ENCODE measurements at places on chromosomes 6 and 20. TPM values are rescaled to one million over a fixed set of nuclear protein-coding genes. Genes with fewer than 3 reads are reported as not detected.

The FAM209B gene
- total RNA-seq = not detected

The ULBP3 gene
- 7.5 TPM for total RNA-seq

The LHFPL5 gene
- 1.7 TPM for total RNA-seq

The CLDN20 gene
- total RNA-seq = not detected

The XKR7 gene
- 284 TPM for total RNA-seq

The PRR18 gene
- total RNA-seq = not detected

DNA sequence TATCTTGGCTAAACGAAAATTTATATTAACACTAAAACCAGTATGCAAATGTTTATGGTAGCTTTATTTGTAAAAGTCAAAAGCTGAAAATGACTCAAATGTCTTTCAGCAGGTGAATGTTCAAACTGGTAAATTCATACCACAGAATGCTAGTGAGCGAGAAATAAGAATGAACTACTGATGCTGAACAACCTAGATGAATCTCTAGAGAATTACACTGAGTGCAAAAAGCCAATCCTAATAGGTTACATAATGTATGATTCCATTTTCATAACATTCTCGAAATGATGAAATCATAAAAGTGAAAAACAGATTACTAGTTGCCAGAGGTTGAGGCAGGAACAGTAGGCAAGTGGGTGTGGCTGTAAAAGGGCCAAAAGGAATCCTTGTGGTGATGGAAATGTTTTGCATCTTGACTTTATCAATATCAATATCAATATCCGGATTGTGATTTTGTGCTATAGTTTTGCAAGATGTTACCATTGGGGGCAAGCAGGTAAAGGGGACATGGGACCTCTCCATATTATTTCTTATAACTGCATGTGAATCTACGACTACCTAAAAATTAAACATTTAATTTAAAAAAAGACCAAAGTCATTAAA is 26.1 kb downstream of the ZNF311 start:
- no peak for DNase-seq
- H3K4me1 ChIP-seq = peaks cover 7% of the 10 kb centered on the region
- peak overlapping the region; percentile 6 for H3K4me3 ChIP-seq
- peaks cover 4% of the 10 kb centered on the region for H3K36me3 ChIP-seq
- no peak overlapping the region for H3K27ac ChIP-seq

DNA sequence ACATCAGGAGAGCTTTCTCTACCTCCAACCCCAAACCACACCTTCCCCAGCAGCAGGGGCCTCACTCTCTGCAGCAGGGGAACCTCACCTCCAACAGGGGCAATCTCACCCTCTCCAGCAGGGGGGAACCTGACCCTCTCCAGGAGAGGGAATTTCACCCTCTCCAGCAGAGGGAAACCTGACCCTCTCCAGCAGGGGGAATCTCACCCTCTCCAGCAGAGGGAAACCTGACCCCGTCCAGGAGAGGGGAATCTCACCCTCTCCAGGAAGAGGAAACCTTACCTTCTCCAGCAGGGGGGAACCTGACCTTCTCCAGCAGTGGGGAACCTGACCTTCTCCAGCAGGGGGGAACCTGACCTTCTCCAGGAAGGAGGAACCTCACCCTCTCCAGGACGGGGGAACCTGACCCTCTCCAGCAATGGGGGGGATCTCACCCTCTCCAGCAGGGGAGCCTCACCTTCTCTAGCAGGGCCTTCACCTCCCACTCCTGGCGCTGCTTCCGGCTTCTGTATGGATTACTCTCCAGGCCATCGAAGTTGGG is 3.1 kb downstream of the B3GALT4 start:
- no peaks in the 10 kb centered on the region for H3K36me3 ChIP-seq
- peaks cover 9% of the 10 kb centered on the region for H3K27me3 ChIP-seq
- peak; percentile 48 for DNase-seq
- H3K4me1 ChIP-seq = peaks cover 24% of the 10 kb centered on the region
- no peak overlapping the region for H3K27ac ChIP-seq

DNA sequence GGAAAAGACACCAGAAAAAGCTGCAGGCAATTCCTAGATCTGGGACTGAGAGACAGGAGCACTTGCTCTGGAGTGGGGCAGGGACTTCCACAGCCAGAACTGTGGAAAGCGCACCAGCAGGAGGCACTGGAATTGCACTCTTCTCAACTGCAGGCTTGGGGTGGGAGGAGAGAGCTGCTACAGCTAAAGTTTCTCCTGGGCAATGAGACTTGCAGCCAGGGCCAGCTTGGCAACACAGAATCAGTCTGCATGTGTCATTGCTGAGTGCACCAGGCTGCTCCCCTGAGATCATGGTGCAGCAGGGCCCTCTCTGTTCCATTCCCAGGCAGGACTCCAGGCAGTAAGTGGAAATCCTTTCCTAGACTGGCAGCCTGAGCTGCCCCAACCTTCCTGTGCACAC is 145.8 kb downstream of the INSM1 start:
- H3K36me3 ChIP-seq = peaks cover 33% of the 10 kb centered on the region
- H3K4me3 ChIP-seq = no peak overlapping the region
- peaks cover 12% of the 10 kb centered on the region for H3K4me1 ChIP-seq
- H3K27ac ChIP-seq = no peak overlapping the region

GRCh38 chr20:1125277-1125676 is 6.9 kb downstream of the PSMF1 start:
- peaks cover 33% of the 10 kb centered on the region for H3K4me1 ChIP-seq
- no peak overlapping the region for H3K27ac ChIP-seq
- H3K27me3 ChIP-seq = no peaks in the 10 kb centered on the region
- no peak overlapping the region for H3K4me3 ChIP-seq
- peaks cover 4% of the 10 kb centered on the region for H3K36me3 ChIP-seq

GRCh38 chr6:11275598-11275997 is 43.1 kb upstream of the NEDD9 start:
- no peak for DNase-seq
- peaks cover 3% of the 10 kb centered on the region for H3K27me3 ChIP-seq
- no peaks in the 10 kb centered on the region for H3K36me3 ChIP-seq

DNA sequence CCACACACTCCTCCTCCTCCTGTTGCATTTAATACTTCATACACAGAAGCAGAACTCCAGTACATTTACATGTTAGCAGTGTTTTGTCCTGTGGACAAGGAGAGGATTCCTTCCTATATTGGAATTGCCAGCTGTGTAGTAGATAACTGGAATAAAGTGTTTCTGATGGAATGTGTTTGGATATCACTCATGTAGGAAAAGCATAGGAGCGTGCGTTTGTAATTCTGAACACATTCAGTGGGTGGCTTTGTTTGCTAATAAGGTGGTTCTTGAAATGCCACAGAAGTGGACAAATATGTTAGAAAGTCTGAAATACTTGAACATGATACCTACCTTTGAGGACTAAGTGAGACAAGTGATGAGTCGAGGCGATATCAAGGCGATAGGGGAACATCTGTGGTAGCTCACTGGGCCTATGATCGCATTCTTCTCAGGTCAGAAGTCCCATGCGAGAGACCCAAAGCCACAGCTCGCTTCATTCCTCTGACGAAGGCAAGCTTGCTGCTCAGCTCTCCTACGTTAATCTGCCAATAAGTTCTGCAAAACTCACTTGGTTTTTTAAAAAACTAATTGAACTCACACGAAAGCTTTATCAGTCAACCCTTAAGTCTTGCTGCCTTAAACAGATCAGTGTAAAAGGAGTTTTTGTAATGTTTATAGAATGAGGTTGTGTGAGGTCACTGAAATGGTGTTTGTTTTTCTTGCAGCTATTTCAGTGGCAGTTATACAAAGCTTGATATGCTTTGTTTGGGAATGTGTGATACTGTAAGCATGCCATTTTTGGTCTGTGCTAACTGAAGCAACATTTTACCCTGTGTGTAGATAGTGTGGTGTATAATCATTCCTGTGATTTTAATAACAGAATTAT is 159.9 kb downstream of the SOX4 start:
- peaks cover 2% of the 10 kb centered on the region for H3K27me3 ChIP-seq
- H3K4me3 ChIP-seq = no peak overlapping the region
- DNase-seq = no peak
- no peak overlapping the region for H3K27ac ChIP-seq
- H3K4me1 ChIP-seq = peaks cover 22% of the 10 kb centered on the region

- no peak overlapping the region for H3K27ac ChIP-seq
- no peak for DNase-seq
- no peaks in the 10 kb centered on the region for H3K4me1 ChIP-seq
- no peak overlapping the region for H3K4me3 ChIP-seq
These were observed 122.0 kb upstream of the SPTLC3 start for GRCh38 chr20:12886618-12887363.

GRCh38 chr6:30793521-30794194 is 49.3 kb upstream of the IER3 start:
- no peak overlapping the region for H3K27ac ChIP-seq
- H3K4me3 ChIP-seq = no peak overlapping the region
- H3K36me3 ChIP-seq = no peaks in the 10 kb centered on the region
- no peak for DNase-seq

GRCh38 chr6:152462716-152463115 is 174.4 kb downstream of the SYNE1 start:
- no peak overlapping the region for H3K27ac ChIP-seq
- no peaks in the 10 kb centered on the region for H3K36me3 ChIP-seq
- H3K4me3 ChIP-seq = no peak overlapping the region

DNA sequence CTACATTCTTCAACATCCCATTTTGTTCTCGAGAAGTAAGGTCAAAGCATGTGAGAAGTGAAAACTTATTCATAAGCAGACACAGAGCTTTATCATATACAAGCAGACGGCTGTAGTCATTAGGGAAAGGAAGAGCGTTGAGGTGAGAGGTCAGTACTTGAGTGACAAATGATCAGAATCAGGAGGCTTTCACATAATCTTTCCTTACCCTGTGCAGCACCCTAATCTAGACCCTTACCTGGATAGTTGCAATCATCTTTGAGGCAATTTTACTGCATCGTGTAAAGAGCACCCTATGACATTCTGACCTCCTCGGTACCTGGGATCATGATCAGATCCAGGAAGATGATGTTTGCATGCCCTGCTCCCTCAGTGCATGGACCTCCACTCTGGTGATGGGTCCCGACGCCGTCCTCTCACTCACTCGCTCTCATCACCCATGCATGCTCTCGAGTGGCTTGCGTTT is 62.7 kb downstream of the RNF182 start:
- no peak for DNase-seq
- no peaks in the 10 kb centered on the region for H3K4me1 ChIP-seq
- no peaks in the 10 kb centered on the region for H3K36me3 ChIP-seq
- H3K27ac ChIP-seq = no peak overlapping the region

- no peak for DNase-seq
- peaks cover 13% of the 10 kb centered on the region for H3K36me3 ChIP-seq
- no peaks in the 10 kb centered on the region for H3K27me3 ChIP-seq
- H3K4me3 ChIP-seq = no peak overlapping the region
- peaks cover 26% of the 10 kb centered on the region for H3K4me1 ChIP-seq
These were observed 23.8 kb upstream of the FBXO9 start for GRCh38 chr6:53041356-53041755.

GRCh38 chr20:4484379-4484997 is 237.2 kb upstream of the PRND start:
- no peak overlapping the region for H3K27ac ChIP-seq
- H3K4me1 ChIP-seq = no peaks in the 10 kb centered on the region
- peaks cover 2% of the 10 kb centered on the region for H3K27me3 ChIP-seq

- DNase-seq = no peak
- H3K27me3 ChIP-seq = no peaks in the 10 kb centered on the region
- H3K4me1 ChIP-seq = peaks cover 6% of the 10 kb centered on the region
- H3K36me3 ChIP-seq = peaks cover 4% of the 10 kb centered on the region
These were observed 61.9 kb upstream of the PKIB start for GRCh38 chr6:122548281-122548680.

GRCh38 chr6:138517635-138518034 is 18.3 kb upstream of the NHSL1 start:
- peak; percentile 31 for DNase-seq
- no peak overlapping the region for H3K27ac ChIP-seq
- H3K4me1 ChIP-seq = peaks cover 9% of the 10 kb centered on the region
- peaks cover 5% of the 10 kb centered on the region for H3K27me3 ChIP-seq
- H3K4me3 ChIP-seq = no peak overlapping the region

- H3K36me3 ChIP-seq = no peaks in the 10 kb centered on the region
- peak; percentile 42 for DNase-seq
- no peak overlapping the region for H3K27ac ChIP-seq
- no peaks in the 10 kb centered on the region for H3K27me3 ChIP-seq
These were observed 145.6 kb upstream of the ID4 start for GRCh38 chr6:19691465-19692167.

- no peak overlapping the region for H3K4me3 ChIP-seq
- no peak overlapping the region for H3K27ac ChIP-seq
- peaks cover 5% of the 10 kb centered on the region for H3K4me1 ChIP-seq
- no peaks in the 10 kb centered on the region for H3K36me3 ChIP-seq
- H3K27me3 ChIP-seq = no peaks in the 10 kb centered on the region
- DNase-seq = no peak
These were observed 129.4 kb downstream of the MAP7 start for GRCh38 chr6:136420853-136421252.

DNA sequence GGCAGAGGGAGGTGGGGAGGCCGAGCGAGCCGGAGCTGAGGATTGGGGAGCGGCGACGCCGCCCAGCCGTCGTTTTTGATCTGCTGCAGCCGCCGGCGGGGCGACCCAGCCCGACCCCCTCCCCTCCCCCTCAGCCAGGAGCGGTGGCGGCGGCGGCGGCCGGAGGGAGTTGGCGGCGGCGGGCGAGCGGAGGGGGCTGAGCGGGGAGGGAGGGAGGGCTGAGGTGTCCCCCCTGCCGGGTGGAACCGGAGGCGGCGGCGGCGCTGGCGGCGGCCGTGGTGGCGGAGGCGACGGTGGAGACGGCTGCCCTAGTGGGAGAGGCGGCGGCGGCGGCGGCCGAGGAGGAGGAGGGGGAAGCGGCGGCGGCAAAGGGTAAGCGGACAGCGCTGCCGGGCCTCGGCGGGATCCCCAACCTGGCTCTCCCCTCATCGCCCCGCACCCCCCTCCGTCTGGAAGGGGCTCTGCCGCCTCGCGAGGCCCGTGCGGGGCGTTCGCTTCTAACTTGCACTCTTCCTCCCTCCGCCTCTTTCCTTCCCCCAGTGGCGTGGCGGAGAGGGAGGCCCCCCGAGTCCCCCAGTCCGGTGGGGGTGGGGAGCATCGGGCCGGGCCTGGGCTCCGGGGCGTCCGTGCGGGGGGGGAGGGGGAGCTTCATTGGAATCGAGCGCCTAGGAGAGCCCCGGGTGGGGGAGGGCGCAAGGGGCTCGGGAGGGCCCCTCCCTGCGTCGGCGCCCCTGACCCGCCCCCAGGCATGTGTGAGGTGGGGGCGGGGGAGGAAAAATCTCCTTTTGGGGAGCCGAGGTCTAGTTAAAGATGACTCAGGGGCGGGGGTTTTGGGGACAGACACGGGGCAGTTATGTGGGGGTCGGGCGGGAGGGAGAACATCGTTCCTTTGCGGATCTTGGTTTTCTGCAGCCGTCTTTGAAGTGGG is at the start of gene TAB2:
TSS of gene TAB2 (plus strand) at position 69 of the 928 bp plus-strand sequence. CDS start 52,286 bp downstream, outside the sequence.
- peaks cover 23% of the 10 kb centered on the region for H3K4me1 ChIP-seq
- peak within 1 kb of the TSS; percentile 89 for H3K4me3 ChIP-seq
- no peaks in the 10 kb centered on the region for H3K27me3 ChIP-seq
- H3K36me3 ChIP-seq = no peaks in the 10 kb centered on the region

DNA sequence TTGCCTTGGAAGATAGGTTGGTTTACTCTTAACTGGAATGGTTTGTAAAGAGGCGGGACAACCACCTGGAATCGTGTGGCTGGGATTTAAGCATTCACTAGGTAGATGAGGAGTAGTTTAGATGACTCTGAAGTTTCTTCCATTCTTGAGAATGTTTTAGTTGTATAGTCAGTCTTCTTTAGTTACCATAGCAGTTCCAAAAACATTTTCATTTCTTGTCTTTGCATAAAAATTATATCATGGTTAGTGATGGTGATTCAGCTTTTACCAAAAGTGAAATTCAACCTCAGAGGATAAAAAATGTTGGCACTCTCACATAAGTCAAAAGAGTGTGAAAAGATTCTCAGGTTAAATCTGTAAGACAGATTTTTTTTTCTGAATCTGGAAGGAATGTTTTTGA is 70.3 kb downstream of the SMAP1 start:
- H3K4me3 ChIP-seq = no peak overlapping the region
- H3K4me1 ChIP-seq = no peaks in the 10 kb centered on the region
- H3K36me3 ChIP-seq = peaks cover 16% of the 10 kb centered on the region
- no peak overlapping the region for H3K27ac ChIP-seq
- H3K27me3 ChIP-seq = peaks cover 1% of the 10 kb centered on the region
